ENCODE measurements at places on chromosomes 5 and 9.

- DNase-seq: no peak
Observed at GRCh38 chr5:94575196-94575595, 43.2 kb downstream of the KIAA0825 start.

DNA sequence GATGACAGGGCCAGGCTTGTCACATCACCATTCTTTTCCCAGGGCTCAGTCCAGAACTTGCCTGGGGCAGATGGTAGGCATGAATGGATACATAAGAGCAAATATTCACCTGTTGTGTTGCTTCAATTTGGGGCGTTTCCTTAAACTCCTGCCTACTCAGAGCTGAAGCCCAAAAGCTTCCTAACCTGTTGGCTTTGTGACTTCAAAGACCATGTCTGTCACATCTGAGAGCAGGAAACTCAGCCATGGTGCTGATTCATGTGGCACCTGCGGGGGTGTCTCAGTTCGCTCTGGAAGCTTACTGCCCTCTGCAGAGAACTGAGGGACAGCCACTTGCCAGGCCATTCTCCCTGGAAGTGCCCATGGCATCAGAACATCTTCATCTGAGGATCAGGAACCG lies 246.6 kb downstream of the HSPA4 start:
- no peak for DNase-seq

GRCh38 chr5:60415443-60415842 lies 284.5 kb downstream of the DEPDC1B start:
- DNase-seq: no peak

- DNase-seq: no peak
Observed at GRCh38 chr5:149911031-149911430, 33.6 kb downstream of the PDE6A start.

DNA sequence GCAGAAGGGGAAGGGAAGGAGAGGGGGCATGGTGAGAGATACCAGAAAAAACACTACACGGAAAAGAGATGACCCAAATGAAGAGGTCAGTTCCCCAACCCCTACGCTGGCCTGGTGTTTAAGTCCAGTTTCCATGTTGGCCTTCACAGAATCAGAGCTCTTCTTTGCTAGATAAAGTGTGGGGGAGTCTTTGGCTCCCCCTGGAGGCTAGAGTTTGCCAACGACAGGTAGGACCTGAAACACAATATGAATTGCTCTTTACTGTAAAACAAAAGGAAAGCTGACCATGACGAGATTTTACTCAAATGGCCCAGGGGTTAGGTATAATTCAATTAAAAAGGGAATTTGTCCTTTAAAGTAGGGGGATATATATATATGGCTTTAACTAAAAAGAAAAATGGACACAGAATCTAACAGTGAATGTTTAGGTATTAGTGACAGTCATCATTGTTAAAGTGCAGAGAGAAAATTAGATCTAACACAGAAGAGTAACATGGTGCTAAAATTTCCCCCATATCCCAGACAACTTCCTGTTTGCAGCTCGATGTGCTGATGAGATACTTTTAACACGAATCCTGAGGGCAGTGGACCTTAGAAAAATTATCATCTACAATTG lies 92.0 kb downstream of the SV2C start:
- DNase-seq: peak; percentile 28

DNA sequence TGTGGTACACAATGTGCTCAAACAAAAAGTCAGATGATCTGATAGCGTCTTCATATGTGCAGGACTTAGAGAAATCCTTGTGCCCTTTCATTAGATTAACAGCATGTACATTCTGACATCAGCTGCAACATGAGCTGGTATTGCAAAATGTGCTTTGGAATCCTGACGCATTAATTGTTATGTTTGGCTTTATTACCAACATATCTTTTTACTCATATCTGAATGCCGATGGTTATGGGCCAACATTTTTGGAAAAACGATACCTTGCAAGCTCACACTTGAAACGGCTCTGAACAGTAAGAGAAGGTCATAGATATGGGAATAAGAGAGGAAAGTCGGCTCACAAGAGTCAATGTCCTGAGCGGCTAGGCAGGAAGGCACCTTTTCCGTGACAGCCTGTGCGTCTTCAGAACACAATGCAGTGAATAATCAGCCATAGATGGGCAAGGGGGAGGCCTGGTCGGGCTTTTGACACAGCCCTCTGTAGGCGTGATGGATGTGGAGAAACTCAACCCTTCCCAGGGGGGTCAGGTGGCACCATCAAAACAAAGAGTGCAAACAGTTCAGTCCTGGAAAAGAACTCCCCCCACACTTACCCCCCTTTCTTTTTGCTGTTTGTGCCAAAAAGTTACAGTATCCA lies 36.4 kb upstream of the GAS1 start:
- DNase-seq: no peak

DNA sequence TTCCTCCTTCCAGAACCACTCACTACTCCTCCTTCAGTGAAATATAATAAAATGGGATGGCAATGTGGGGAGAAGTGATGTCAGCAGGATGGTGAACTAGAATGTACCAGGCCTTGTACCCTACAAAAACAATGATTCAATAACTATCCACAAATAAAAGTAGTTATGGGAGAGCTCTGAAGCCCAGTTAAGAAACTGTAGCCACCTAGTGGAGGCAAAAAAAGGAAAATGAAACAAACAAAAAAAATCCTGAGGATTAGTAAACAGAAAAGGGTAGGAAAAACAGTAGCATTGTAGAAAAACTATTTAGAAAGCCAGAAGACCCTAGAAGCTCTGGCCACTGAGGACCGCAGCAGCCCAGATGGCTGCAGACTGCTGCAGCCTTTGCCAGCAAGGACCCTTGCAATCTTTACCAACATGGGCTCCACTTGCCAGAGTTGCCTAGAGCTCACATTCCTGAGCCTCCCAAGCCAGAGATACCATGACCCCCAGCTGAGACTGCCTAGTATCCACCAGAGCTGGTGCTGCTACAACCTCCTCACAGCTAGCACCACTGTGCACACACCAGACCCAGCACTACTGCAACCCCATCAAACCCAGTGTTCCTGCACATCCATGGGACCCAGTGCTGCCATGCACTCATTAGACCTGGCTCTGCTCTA lies 259.7 kb upstream of the MSX2 start:
- no peak for DNase-seq

- no peak for DNase-seq
Observed at GRCh38 chr5:1295650-1296037, 776 bp upstream of the TERT start.

GRCh38 chr5:113236536-113237288 lies 198.1 kb downstream of the TSSK1B start:
- no peak for DNase-seq

DNA sequence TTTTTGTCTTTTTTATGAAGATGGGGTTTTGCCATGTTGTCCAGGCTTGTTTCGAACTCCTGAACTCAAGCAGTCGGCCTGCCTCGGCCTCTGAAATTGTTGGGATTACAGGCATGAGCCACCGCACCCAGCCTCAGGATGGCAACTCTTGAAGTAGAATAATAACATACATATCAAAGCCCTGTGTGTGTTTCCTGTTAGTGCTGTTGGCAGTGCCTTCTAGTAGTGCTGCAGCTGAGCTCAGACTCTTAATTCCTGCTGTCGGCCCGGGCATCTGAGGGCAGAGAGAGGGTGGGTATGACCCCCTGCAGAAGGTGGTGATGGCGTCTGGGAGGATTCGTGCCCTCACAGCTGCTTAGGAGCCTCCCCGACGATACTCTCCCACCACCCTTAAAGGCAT lies 227.2 kb downstream of the PDZD2 start:
- DNase-seq: no peak

DNA sequence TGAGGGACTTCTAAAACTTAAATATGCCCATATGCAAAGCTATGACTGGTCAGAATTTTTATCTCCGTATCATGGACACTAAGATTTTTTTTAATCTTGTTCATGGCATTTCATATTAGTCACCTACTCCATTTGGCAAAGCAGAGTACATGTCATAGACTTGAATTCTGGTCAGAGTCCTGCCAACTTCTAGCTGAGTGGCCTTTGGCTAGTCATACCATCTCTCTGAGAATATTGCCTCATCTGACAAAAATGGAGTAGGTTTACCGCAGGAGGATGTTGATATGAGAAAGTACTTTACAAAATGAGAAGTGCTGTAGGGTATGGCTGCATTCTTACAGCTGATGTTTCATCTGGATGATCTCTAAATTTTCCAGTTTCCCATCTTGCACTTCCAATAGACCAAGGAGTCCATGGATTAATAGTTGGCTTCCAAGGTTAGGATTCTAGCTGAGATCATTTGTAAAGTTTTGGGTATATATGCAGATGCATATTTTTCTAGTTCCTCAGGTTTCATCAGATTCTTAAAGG lies 150.8 kb upstream of the NR3C1 start:
- no peak for DNase-seq

GRCh38 chr5:41875121-41875520 lies 4.9 kb upstream of the OXCT1 start:
- DNase-seq: no peak

DNA sequence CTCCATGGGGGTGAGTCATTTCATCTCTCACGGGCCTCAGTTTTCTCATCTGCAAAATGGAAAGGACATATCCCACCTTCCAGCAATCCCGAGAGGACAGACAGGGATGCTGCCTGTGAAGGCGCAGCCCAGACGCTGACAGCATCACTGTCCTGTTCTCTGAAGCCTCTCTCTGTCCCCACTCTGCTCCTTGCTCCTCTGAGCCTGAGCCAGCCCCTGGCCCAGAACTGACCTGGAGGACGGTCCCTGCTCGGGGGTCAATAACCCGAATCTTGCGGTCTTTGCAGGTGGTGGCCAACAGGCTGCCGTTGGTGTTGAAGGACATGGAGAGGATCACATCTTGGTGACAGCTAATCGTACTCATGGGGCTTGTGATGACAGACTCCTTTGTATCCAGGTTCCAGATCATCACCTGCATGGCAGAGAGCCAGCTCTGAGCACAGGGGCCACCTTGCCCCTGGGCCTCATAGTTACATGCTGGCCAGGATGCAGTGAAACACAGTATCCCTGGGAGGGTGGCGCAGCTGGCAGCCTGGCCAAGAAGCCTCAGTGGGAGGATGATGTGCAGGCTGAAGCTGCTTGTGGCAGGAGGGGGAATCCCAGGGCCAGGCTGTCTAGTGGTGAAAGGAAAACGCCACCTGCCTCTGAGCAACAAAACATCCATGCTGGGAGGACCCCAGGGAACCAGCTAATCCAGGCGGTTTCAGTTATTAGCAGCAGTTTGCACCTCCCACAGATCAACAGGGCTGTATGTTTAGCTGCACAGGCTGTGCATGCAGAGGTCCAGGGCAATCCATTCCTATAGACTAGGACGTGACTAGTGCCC lies 14.0 kb upstream of the TRIM14 start:
- no peak for DNase-seq

DNA sequence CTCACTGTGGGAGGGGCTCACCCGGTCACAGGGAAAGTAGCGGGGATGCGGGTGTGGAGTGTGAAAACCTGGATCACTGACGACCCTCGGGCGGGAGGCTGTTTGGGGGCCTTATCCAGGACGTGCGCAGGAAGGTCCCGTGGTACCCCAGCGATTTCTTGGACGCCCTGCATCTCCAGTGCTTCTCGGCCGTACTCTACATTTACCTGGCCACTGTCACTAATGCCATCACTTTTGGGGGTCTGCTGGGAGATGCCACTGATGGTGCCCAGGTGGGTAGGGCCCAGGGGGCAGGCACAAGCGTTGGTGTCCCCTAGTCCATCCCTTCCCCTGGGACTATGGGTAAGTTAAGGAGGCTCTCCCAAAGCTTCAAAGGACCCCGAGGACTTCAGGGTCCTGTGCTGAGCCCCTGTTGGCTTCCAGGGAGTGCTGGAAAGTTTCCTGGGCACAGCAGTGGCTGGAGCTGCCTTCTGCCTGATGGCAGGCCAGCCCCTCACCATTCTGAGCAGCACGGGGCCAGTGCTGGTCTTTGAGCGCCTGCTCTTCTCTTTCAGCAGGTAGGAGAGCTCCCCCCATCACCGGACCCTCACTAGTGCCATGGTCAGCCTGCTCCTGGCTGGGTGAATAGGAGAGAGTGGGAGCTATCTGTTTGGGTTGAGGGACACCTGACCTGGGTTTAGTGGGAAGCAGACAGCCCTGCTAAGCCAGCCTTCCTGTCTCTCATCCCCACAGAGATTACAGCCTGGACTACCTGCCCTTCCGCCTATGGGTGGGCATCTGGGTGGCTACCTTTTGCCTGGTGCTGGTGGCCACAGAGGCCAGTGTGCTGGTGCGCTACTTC lies 3.9 kb downstream of the SLC4A9 start:
- DNase-seq: no peak

GRCh38 chr5:89110916-89111646 lies 228.1 kb upstream of the MEF2C start:
- no peak for DNase-seq

DNA sequence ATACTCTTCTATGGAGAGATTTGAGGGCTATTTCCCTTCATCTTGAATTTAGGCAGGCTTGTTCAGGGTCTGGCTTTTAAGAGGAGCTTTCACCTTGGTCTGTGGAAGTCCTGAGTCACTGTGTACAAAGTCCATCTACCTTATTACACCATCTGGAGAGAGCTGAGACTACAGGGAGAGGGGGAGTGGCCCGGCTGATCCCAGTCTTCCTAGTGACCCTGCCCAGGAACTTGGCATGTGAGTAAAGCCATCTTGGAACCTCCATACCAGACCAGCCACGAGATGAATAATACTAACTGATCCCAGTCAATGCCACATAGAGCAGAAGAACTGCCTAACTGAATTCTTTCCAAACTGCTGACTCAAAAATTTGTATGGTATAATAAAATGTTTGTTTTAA lies 8.4 kb upstream of the IL6ST start:
- no peak for DNase-seq

DNA sequence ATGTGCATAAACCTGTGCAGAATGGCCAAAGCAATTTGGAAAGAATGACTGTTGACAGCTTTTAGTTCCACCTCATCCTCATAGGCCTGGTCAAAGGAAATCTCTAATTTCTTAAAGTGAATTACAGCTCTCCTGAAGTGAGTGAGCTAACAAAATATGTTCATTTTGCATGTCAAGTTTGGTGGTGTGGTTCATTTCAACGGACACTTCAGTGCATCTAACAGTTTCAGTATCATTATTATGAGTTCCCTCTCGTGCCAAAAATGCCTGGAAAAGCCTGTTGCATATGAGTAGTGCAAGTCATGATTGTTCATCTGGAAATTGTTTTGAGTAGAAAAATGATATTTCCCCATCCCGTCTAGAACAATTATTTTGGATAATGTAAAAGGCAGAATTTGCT lies 53.2 kb upstream of the HMHB1 start:
- no peak for DNase-seq

- no peak for DNase-seq
Observed at GRCh38 chr5:170481849-170482248, 22.0 kb upstream of the KCNIP1 start.

DNA sequence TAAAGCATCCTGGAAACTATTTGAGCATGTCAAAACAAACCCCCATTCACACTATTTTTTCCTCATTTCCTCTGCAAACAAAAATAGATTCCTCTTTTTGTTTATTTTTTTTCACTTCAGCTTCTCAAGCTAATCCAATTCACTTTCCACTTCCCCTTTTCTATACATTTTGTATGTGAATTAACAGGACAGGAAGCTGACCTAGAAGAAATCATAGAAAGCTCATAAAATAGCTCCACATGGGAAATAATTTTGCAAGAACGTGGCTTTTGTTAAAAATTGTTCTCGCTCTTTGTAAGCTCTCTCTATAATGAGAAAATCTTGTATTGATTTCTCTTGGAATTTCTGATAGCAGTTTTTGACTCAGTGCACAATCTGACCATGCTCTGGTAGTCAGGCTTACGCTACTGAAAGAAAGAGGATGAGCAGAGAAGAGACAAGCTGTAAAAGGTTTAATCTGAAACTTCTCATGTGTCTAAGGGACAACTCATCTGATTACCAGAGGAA lies 215.8 kb downstream of the ADAMTS12 start:
- DNase-seq: no peak

GRCh38 chr9:122143876-122144405 lies 15.6 kb downstream of the NDUFA8 start:
- no peak for DNase-seq
